Stimulated activated CD4-positive, alpha-beta T cell treated with anti-CD3 and anti-CD28 coated beads, Interleukin-15, amount 100 ng/mL, for 1 hour (primary cell): ENCODE measurements at places on chromosomes 16 and 17.
A peak's percentile ranks its signal among the peaks of the same experiment; 100 is the strongest.

GRCh38 chr16:8571061-8571596 lies 19.2 kb downstream of the TMEM114 start:
- DNase-seq = no peak

GRCh38 chr17:381941-382643 lies 29.5 kb upstream of the RPH3AL start:
- DNase-seq = no peak

DNA sequence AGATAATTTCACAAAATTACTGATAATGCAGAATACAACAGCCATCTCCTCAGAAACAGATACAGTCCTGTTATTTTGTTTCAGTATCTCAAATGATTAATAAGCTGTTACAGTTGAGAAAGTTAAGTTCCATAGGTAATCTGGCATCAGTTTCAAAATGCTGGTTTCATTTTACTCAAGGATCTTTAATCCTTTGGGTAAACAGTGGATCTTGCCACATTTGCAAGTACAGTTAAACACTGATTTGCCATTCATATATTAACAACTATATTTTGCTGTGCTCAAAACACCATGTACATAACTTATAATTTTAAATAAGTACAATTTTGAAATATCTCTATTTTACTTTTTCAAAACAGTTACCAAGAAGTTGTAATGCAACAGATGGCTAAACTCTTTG lies 31.2 kb downstream of the RPGRIP1L start:
- no peak for DNase-seq

GRCh38 chr16:85448557-85449190 lies 164.4 kb upstream of the GSE1 start:
- DNase-seq = peak; percentile 18
